Testis (tissue), 5 donors: ENCODE measurements at places on chromosomes 1 and 21.

- DNase-seq: no peak
These were observed 66.1 kb upstream of the FAM3B start for GRCh38 chr21:41250519-41250918.

- DNase-seq: no peak
These were observed 14.1 kb upstream of the TIAM1 start for GRCh38 chr21:31358158-31358557.

- DNase-seq: no peak
These were observed 41.6 kb downstream of the NUAK2 start for GRCh38 chr1:205279986-205280385.

DNA sequence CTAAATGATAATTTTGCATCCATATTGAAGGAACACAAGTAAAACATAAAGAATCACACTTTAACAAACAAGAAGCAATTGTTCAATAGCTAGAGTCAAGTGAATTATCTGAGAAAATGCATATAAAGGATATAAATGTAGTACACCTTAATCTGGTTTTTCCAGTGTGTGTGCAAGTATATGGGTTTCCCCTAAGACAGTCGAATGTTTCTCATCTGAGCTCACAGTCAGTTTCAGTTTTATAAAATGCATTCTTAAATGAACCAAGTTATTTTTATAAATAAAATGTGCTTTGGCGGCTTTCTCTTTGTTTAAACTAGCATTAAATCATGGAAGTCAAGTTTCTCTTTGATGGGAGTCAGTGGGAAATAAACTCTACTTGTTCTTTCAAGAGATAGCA, 125.9 kb downstream of the PTPRC start:
- DNase-seq: no peak

DNA sequence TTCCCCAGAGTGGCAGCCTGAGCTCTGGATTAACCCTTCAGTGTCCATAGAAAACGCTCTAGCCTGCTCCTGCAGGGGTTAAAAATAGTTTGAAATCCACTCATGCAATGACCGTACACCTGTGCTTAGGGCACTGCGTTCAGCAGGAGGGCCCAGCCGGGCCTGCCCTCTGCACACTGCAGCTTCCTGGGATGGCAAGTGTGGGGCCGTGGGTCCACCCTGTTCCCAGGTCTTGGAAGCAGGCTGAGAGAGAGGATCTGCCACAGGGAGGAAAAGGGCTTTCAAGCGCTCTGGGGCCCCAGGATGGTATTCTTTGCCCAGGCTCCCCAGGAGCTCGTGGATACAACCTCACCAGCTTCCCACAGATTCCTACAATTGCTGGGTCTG, 1.5 kb upstream of the S100B start:
- DNase-seq: no peak

DNA sequence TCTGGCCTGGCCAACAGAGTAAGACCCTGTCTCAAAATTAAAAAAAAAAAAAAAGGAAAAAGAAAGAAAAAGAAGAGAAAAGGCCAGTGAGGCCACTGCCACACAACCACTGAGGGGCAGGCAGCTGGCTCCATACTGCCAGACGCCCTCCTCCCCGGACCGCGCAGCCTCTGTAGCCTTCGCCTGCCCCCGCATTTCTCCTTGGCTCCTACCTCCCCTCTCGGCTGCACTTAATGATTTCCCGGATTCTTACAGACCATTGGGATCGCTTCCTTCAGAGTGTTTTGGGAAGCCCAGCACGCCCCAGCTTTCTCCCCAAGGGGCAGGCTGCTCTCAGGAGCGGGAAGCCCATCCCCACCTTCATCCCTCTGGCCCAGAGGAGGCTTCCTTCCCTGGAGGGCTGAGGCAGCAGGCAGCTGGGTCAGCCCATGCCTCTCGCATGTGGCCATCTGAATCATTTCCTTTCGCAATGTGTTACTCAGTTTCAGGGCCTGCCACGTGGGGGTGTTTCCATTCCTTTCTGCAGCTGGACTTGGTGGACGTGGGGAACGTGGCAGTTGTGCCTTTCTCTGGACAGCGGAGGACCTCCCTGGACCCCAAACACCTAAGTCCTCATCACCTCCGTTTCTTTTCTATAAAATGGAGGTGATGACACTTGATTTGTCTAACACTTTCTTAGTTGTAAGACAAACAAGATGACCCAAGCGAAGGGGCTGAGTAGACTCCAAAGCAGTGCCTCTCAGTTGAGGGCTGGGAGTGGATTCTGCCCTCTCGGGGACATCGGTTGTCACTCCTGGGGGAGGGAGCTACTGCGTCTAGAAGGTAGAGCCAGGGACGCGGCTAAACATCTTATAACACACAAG, 2.3 kb downstream of the SLC2A5 start:
- DNase-seq: peak; percentile 87

DNA sequence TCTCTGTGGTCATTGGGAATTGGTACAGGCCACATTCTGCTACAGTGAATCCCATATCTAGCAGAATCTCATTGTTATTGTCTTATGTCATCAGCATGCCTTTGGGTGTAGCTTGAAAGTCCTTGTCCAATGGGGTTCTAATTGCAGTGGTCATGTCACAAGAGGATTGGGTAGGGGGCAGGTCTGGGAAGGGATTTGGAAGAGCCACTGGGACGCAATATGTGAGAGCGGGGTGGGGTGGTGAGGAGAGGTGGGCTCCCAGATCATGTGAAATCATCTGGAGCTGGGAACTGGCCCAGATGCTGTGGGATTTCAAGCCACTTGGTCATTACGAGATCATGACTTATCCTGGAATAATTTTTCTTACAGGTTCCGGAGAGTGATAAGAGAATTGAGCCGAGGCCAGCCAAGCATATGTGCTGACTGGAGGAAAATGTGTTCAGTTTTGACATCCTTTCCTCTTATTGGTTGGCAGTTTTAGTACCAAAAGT, 16.3 kb downstream of the CNIH3 start:
- DNase-seq: no peak
